ENCODE measurements at places on chromosomes 1 and 21. TPM values are rescaled to one million over a fixed set of nuclear protein-coding genes. Genes with fewer than 3 reads are reported as not detected.
A peak's percentile ranks its signal among the peaks of the same experiment; 100 is the strongest.

The OTUD7B gene
- total RNA-seq: 4.9 TPM

The CFAP107 gene
- under 0.01 TPM for total RNA-seq

The ATP1A4 gene
- total RNA-seq: not detected

The OR2T11 gene
- total RNA-seq: not detected

DNA sequence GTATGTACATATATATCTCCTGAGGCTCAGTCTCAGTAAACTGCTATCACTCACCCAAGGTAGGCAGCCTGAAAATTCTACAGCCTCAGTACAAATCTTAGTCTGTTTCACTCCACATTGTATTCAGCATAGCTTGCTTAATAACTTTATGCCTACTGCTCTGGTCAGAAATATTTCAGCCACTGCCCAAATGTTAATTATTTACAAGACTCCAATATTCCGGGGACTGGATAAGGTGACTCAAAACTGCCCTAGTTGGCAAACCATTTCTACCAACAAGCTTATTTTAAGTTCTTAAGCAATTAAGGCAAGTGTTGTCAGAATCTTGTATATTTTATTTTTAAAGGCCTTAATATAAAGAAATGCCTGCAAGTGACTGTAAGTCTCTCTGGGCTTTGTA is 114.8 kb downstream of the LRRIQ3 start:
- no peak for DNase-seq

GRCh38 chr1:221897321-221897721 is 155.4 kb upstream of the DUSP10 start:
- no peak for DNase-seq

GRCh38 chr1:206456577-206457370 is 13.5 kb upstream of the IKBKE start:
- no peak for DNase-seq

DNA sequence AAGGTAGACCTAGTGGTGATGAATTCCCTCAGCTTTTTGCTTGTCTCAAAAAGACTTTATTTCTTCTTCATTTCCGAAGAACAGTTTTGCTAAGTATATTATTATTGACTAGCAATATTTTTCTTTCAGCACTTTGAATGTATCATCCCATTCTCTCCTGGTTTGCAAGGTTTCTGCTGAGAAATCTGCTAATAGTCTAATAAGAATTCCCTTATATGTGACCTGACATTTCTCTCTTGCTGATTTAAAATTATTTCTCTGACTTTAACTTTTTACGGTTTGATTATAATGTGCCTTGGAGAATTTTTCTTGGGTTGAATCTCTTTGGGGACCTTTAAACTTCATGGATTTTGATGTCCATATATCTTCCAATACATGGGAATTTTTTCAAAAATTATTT is 628.3 kb upstream of the ADGRL2 start:
- no peak for DNase-seq

- no peak for DNase-seq
These were observed 11.6 kb downstream of the KYAT3 start for GRCh38 chr1:88980870-88981269.

DNA sequence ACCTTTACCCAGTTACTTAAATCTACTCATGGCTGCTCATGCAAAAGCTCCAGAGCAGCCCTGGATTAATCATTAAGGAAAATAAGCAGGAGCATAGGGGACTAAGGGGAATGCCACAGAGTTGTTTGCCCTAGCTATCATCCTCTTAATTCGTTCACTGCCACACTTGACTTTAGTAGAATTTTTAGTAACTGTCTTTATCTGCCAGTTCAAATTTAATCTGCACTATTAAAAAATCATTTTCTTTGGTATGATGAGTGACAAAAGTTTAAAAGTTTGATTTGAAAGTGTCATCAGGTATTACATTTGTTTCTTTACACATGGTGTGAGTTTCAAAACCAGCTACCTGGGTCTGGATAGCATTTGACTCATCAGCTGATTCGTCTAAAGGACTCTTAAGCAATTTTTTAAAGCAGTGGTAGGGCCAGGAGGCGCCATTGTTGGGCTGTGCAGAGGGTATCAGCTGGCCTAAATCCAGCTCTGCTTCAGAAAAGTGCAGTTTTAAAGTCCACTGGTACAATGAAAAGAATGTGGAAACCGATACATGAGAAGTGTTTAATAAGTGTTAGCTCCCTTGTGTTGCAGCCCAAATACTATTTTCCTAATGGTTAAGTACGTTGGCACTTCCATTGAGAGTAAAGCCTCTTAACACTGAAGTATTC is 69.9 kb upstream of the DR1 start:
- no peak for DNase-seq

GRCh38 chr21:29302359-29302875 is 3.7 kb downstream of the BACH1 start:
- no peak for DNase-seq

DNA sequence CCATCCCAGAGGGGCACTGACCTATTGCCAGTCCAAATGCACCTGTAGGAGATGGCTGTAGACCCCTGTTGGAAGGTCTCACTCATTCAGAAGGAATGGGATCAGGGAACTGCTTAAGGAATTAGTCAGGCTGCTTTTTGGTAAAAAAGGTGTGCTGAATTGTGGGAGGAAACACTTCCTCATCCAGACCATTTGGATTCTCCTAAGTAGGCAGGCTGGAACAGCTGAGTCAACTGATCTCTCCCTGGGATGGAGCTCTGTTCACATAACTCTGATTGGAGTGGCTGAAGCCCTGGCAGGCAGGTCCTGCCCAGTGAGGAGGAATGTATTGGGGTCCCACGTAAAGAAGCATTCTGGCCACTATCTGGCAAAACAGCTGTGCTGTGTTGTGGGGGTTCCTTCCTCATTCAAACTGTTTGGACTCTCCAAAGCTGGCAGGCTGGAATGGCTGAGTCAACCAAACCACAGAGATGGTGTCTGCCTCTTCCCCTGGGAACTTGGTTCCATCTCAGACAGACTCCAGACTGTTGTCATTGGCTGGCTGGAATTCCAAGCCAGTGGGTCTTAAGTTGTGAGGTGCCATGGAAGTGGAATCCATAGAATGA is 70.7 kb upstream of the PDC start:
- DNase-seq: no peak

DNA sequence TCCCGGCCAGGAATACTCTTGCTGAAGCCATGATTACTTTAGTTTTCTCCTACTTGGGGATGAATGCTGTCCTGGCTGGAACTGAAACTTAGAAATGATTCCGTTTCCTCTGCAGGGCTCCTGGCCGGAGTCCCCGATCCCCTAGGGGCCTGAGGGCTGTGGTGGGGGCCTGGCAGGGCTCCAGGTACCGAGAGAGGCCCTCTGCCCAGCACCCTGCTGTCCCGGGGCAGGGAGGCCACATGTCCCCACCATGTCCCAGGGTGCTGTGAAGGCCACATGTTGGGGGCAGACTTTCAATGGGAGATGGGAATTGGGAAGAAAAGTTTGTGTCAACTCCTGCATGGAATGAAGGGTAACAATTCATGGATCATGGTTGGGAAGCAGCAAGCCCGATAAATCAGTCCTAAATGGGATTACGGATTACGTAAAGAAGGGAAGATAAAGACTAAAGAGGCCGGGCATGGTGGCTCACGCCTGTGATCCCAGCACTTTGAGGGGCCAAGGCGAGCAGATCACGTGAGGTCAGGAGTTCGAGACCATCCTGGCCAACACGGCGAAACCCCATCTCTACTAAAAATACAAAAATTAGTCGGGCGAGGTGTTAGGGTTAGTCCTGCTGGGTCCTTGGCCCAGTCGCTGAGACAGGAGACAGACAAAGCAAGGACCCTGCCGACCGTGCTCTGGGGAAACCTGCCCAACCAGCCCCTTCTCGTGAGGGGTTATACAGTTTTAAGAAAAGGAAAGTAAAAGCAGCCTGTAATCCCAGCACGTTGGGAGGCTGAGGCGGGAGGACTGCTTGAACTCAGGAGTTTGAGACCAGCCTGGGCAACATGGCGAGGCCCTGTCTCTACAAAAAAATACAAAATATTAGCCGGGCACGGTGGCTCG is 37.6 kb downstream of the MORN1 start:
- no peak for DNase-seq

- no peak for DNase-seq
These were observed 2.7 kb upstream of the GNPAT start for GRCh38 chr1:231238298-231238697.

GRCh38 chr1:50279622-50280330 is 143.5 kb downstream of the DMRTA2 start:
- DNase-seq: no peak

DNA sequence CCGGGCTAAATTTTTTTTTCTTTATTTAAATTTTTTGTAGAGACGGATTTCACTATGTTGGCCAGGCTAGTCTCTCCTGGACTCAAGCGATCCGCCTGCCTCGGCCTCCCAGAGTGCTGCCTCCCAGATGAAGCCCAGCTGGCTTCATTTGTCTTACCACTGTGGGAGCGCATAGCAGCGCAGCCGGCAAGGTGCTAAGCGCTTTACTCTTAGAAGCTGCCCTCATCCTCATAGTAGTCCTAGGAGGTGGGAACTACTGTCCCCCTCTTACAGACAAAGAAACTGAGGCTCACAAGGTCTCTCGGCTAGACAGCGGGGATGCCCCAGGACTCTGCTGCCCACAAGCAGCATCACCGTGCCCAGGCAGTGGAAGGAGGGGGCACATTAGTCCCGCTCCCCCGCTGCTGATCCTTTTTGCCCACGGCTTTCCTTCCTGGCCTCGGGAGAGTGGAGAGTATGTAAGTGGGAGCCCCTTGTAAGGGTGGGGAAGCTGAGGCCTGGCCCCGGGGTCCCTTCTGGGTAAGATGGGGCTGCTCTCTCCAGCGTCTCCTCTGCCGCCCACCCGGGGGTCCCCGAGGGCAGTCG is 726 bp downstream of the TMEM54 start:
- no peak for DNase-seq

DNA sequence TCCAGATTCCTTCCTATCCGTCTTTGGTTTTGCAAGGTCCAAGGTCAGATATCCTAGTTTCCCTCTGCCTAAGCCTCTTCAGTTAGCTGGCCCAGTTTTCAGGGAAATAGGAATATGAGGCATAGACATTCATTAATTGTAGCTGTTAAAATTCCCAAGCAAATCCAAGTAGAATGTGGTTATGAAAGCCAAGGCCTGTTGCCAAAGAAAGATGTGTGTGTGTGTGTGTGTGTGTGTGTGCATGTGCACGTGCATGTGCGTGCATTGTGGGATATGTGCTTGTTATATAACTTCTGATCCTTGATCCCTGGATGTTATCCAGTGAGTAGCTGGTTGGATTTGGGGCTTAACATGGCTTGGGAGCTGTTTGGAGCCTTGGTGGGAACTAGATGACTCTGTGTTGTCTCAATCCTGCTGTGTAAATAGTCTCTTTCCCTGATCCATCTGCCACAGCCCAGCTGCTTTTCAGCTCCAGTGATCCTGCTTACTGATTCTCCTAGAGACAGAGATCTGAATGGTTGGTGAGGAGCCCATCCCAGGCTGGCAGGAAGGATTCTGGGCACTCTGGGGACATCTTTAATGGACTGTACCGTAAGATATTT is 70.6 kb upstream of the GCLM start:
- DNase-seq: peak; percentile 14

DNA sequence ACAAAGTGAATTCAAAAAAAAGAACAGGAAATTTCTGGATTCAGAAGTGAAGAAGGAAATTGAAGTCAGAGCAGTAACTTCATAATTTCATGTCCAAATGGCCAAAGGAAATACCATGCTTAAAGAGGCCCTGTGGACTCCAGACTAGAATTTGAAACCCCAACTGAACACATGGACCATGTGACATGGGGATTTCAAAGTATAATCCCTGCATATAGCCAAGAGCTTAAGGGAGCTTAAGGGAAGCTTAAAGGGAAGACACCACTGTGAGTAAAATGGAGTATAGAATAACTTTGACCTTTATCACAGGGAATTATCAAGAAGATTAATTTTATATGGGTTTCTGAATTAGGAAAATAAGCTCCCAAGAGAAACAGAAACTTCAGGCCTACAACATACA is 241.8 kb upstream of the POGK start:
- DNase-seq: no peak

Measured in frontal cortex (tissue), 4 donors.